H9 (cell line): ENCODE measurements at places on chromosomes 16 and 17. TPM values are rescaled to one million over a fixed set of nuclear protein-coding genes. Genes with fewer than 3 reads are reported as not detected.

- no peak for DNase-seq
Observed at GRCh38 chr17:76810956-76811355, 57.2 kb upstream of the MGAT5B start.

DNA sequence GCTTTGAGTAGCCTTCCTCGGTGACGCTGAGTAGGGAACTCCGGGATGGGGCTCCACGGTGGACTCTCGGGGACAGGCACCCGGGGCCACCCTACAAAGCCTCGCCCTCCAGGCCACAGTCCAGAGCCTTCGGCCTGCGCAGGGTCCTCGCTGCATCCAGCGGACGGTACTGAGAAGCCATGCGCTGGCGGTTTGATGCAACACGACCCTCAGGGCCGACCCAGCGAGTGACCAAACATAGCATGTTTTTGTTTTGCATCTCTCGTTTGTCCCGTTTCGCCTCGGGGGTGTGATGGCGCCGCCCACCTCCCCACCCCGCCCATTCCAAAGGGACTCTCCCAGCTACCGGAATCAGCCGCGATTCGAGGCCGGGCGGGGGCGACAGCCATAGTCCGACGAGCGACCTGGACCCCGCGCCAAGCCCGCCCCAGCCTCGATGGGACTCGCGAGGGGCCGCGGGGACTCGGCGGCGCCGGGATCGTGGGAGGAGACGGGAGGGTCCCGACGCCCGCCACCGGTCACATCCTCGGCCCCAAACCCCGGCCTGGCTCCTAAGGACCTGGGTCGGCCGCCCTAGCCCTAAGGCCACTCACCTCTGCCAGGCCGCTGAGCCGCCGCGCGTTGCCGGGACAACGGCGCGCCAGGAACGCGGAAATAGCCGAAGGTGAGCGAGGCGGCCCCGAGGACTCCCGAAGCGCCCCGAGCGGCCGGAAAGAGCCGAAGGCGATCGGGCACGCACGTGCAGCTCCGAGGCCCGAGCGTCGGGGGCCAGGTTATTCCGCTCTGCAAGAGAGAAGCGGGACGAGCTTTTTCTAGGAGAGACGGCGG, 1.6 kb downstream of the IFT140 start:
- DNase-seq = peak; percentile 92

DNA sequence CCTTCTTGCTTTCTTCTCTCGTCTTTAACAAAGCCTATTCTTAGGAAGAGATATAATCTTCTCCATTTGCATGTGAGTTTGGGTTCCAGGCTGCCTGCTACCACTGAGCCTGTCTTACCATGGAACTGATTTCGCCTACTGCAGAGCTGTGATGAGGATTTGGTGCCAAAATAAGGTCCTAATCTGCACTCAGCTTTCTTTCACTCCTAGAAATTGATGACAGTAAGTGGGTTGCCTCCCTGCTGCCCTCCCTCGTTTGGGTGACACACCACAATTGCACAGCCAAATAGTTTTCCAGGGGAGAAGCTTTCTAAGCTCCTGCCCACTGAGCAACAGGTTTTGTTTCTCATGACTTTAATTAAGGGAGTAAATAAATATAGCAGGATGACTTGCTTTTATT, 25.1 kb upstream of the ASIC2 start:
- no peak for DNase-seq

UTS2R gene
- 0.75 and 0.94 TPM in 2 replicates for total RNA-seq

TBC1D3C gene
- not detected in 2 replicates for total RNA-seq

DNAI2 gene
- total RNA-seq = not detected in 2 replicates

FAM171A2 gene
- total RNA-seq = 27.3 and 27.5 TPM in 2 replicates

CCL7 gene
- not detected in 2 replicates for total RNA-seq
